Fibroblast of skin of right biceps (primary cell): ENCODE measurements at places on chromosomes 7 and 10.

- no peak for DNase-seq
Measured at GRCh38 chr10:56360583-56360966, 484 bp downstream of the ZWINT start.

- DNase-seq: no peak
Measured at GRCh38 chr7:132402096-132402495, 174.2 kb downstream of the PLXNA4 start.

GRCh38 chr10:122519144-122519543, 41.4 kb upstream of the DMBT1 start:
- DNase-seq: no peak

GRCh38 chr7:143846692-143847091, 55.3 kb downstream of the TCAF1 start:
- no peak for DNase-seq

DNA sequence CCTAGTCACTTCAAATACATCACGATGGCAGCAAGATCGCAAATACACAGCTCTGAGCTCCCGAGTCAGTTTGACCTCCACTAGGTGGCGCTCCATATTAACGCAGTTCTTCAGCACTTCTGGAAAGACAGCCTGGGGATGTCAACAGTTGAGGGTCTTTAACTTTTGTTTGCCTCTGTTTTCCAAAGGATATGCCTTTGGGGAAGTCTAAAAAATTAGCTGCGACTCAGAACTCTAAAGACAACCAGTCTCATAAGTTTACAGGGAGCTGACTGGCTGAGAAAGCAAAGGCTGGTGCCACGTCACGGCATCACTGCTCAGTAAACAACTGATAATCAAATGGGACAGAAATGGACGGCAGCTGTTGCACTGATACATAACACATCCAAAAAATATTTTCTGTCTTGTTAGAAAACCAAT, 458.8 kb downstream of the SORCS1 start:
- peak; percentile 61 for DNase-seq

DNA sequence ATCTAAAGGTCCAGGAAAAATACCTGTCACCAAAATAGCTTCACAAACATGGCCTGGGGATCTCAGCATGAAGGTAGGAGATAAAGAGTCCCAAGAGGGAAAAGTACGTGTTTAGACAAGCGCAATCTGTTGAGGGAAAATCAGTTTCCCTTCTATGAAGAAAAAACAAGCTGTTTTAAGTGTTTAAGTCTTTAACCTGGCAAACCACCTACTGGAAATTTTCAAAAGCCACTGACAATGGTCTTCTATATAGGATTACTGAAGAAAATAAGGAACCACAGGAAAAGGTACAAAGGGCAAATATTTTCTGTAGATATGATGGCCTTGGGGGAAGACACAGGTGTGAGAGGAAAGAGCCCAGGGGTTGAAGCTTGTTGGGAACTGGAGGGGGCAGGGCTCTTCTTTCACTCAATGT, 21.2 kb downstream of the ALDH18A1 start:
- no peak for DNase-seq

DNA sequence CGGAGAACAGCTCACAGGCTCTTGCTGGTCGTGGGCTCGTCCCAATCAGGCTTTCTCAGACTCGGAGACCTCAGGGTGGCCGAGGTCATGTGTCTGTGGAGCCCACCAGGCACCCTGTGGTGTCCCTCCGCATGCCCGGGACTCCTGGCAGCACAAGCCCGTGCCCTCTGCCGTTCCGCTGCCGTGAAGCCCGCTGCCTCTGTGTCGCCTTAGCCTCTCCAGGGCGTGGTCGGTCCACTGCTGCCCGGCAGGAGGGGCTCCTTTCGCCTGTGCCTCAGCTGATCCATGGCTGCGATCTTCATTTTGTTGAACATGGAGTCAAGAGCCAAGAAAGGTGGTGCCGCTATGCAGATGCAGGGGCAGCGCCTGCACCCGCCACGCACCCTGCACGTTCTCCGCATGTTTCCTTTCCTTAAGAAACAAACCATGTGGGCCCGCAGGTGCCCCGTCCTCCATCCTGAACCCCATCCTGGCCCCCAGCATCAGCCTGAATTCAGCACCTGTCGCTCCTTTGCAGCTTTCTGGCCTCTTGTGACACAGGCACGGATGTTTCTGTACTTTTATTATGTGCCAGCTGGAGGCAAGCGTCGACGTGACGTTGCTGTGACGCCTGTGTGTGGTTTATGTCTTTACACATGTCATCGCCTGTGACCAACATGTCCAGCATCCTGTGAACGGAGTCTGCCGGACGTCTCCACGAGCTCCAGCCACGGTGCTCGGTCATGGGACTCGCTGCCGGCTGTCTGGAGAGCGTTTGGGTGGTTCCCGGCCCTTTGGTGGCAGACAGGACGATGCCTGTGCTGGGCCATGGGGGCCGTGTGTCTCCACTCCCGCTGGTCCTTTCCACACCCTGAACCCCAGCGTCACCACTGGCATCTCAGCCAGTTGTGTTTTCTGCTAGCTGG, 69.9 kb downstream of the NKX6-2 start:
- no peak for DNase-seq

DNA sequence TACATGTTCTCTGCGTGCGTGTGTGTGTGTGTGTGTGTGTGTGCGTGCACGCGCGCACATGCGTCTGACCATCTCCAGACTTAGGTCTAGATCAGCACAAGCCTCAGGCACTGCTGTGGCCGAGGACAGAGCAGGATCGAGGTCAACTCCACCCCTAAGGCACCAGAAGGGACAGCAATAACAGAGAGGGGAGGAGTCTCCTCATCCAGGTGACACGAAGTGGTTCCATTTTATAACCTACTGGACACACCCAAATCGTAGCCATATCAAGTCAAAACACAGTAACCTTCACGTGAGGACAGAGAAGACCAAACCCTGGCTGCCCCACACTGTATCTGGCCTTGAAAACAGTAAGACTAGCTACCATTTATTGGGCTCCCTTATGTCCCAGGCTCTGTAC, 224.1 kb downstream of the FGFR2 start:
- DNase-seq: no peak

- no peak for DNase-seq
Measured at GRCh38 chr10:26829810-26830515, 30.8 kb downstream of the ABI1 start.

DNA sequence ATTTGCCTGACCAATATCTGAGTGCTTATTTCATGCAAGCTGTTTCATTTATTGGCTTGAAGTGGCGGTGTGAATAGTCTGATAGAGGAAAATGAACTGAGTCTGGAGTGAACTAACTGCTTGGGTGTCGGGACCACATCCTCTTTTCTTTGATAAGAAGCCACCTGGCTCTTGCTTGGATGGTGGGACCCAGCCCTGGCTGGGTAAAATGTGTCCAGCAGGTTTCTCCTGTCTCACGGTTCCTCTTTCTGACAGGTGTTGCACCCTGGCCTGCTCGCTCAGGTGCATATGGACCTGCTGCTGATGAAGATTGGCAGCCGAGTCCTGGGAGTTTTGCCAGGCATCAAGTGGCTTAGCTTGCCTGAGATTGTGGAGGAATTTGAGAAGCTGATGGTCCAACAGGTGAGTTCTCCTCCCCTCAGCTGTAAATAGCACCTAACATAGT, 1.6 kb downstream of the ADCK2 start:
- no peak for DNase-seq

DNA sequence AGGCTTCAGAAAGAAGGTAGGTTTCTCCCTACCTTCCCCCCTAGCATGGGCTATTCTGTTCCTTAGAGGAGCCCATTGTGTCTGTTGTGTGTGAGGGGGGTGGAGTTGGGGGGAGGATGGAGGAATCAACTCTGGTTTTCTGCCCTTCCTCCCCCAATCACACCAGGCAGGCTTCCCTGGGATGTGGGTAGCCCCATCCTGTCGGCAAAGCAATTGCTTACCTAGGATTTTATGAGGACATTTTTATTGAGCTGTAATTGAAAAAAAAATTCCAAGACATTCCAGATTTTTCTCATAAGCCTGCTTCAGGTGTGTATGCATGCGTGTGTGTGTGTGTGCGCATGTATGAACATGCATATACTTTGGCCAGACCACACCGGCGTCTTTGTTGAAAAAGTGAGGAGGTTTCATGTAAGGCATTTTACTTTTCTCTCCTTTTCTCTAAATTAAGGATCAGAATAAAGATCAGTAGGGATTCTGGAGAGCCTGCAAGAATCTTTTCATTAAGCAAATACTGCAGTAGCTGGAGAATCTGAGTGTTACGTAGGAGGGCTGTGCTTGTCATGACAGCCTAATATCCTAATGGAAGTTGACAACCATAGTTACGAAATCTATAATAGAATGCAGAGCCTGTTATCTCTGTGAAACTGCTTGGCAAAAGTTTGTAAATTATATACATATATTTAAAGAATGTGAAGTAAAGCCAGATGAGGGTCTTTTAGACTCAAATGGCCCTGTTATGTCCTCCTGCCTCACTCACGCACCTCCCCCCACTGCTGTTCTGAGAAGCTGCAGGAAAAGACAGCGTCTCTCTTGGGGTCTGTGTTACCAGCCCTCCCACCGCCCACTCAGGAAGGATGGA, 27.3 kb upstream of the SAMD8 start:
- peak; percentile 65 for DNase-seq

- peak; percentile 52 for DNase-seq
Measured at GRCh38 chr10:86775056-86775869, 18.8 kb downstream of the BMPR1A start.
